ENCODE measurements at places on chromosomes 1 and 21.

GRCh38 chr1:23273450-23274133 lies 56.3 kb upstream of the HTR1D start:
- no peak overlapping the region for H3K4me3 ChIP-seq
- H3K27ac ChIP-seq, result no peak overlapping the region
- no peaks in the 10 kb centered on the region for H3K4me1 ChIP-seq
- peaks cover 10% of the 10 kb centered on the region for H3K27me3 ChIP-seq
- no peak for DNase-seq

DNA sequence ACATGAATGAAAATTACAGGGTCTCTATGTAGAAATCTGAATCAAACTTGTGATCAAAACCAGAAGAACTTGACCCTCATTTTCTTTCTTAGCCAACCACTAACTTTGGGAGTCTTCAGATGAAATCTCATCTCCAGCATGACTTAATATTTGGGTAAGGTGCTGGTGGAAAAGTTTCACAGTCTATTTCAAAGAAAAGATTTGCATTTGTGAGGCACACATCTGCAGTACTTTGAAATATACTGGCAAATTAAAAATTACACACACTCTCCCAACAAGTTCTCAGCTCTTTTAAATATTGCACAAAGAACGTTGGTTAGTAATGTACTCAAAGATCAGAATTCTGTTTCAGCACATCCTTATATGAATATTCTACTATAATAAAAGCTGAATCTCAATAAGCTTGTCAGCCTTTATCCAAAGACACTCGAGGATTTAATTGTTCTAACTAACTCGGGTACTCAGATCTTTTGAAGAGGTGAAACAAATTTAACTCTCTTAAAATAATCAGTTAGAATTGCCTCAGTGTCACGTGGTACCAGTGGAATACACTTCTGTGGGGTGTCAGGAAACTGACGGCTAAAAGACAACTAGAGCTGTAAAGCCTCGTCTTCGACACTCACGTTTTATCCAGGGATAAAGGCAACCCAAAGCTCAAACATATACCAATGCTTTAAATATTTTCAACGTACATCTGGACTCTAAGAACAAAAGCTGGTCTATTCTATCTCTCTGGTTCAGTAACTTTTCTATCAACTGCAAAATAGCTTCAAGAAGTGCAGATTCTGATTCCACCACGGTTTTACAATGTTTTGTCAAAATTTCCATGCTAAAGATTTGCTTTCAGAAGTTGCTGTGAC lies 19.0 kb downstream of the SAMSN1 start:
- H3K4me3 ChIP-seq, result peak overlapping the region; percentile 91
- DNase-seq, result no peak
- H3K36me3 ChIP-seq, result peaks cover 35% of the 10 kb centered on the region

DNA sequence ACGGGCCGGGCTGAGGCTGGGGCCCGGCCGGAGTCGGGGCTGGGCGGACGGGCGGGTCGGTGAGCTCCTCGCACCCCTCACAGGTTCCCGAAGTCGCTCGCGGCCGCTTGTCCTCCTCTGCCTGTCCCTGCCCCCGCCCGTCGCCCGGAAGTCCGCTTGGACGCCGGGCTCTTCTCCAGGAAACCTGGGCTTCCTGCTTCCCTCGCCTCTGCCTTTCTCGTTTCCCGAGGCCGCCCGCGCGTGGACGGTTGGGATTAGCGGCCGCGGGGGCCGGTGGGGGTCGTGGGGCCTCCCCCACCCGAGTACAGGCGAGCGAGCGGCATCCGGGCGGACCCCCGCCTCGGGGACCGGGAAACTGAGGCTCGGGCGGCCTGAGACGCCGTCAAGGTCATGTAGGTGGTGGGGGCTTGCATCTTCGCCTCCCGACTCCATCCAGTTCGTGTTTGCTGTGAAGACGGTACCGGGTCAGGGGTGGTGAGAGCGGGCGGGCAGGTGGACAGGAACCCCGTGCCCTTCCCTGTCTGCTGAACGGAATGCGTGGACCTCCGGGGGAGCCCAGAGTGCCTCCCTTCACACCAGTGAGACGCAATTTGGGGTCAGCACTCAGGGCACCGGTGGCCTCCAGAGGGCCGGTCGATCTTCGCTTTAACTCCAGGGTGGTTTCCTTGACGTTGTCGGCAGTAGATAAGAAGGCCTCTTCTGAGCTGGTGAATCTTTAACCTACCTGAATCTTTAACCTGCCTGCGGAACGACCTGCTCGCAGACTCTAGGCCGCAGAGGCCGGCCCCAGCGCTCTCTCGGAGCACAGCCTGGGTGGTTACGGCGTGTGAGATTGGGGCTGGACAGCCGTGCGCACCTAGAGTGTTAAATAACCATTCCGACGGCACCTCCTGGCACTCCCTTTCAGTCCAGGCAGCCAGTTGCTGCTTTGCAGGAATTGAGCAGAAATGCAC lies 686 bp downstream of the ARF1 start:
- no peaks in the 10 kb centered on the region for H3K27me3 ChIP-seq
- H3K36me3 ChIP-seq, result peaks cover 6% of the 10 kb centered on the region
- peak; percentile 75 for DNase-seq

GRCh38 chr1:27044613-27045151 lies 32.0 kb upstream of the TENT5B start:
- H3K27me3 ChIP-seq, result no peaks in the 10 kb centered on the region
- no peak overlapping the region for H3K27ac ChIP-seq
- DNase-seq, result peak; percentile 88
- H3K36me3 ChIP-seq, result no peaks in the 10 kb centered on the region
- peaks cover 9% of the 10 kb centered on the region for H3K4me1 ChIP-seq

GRCh38 chr1:239067480-239067879 lies 318.9 kb upstream of the CHRM3 start:
- H3K4me3 ChIP-seq, result no peak overlapping the region
- no peaks in the 10 kb centered on the region for H3K4me1 ChIP-seq
- no peak for DNase-seq
- peaks cover 4% of the 10 kb centered on the region for H3K36me3 ChIP-seq

DNA sequence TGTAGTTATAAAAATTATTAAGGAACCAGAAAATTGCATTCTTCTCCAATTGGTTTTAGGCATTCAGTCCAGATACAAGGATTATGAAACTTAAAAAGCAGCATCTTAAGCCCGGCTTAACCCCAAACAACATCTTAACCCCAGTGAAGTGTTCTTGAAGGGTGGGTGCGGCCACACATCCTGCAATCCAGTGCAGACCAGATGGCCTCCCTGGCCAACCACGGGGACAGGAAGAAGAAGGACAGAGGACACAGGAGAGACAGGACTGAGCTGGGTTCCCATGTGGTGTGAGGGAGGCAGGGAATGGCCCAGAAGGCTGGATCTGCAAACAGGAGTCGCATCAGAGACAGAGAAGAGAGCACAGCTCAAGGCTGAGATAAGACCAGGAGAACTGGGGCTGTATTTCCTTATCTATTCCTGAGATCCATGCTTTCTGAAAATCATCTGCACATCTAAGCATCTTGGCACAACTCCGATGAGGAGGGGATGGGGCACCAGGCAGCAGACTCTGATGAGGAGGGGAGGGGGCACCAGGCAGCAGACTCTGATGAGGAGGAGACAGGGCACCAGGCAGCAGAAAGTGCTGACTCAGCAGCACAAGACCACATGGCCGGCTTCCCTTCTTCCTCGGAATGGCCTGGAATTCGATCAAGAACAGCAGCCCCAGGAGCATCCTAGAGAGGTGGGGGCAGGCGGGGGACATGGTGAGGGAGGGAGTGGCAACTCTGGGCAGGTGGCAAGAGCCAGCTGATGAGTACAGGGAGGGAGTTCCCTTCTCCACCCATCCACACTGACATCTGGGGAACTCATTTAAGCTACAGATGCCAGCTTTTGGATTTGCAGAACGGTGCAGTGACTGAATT lies 26.6 kb downstream of the ABCG1 start:
- no peak overlapping the region for H3K27ac ChIP-seq
- H3K4me3 ChIP-seq, result no peak overlapping the region
- H3K27me3 ChIP-seq, result peaks cover 12% of the 10 kb centered on the region
- H3K36me3 ChIP-seq, result no peaks in the 10 kb centered on the region
- no peak for DNase-seq

DNA sequence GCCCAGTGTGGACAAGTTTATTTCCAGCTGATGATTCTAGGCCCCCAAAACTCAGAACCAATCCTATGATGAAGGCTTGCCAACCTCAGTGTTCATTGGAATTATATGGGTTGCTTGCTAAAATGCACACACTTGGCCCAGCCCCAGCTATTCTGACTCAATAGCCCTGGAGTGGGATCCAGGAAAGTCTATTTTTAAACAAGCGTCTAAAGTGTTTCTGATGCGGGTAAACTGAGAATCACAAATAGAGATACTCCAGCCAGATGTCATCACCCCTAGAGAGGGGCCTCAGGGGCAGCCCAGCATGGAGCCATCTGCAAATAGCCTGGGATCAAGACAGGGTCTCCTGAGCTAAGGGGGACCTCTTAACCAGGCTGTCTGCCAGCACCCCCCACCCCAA lies 46.0 kb downstream of the PKP1 start:
- H3K27ac ChIP-seq, result no peak overlapping the region
- H3K4me1 ChIP-seq, result no peaks in the 10 kb centered on the region
- no peak for DNase-seq
- peaks cover 10% of the 10 kb centered on the region for H3K27me3 ChIP-seq

DNA sequence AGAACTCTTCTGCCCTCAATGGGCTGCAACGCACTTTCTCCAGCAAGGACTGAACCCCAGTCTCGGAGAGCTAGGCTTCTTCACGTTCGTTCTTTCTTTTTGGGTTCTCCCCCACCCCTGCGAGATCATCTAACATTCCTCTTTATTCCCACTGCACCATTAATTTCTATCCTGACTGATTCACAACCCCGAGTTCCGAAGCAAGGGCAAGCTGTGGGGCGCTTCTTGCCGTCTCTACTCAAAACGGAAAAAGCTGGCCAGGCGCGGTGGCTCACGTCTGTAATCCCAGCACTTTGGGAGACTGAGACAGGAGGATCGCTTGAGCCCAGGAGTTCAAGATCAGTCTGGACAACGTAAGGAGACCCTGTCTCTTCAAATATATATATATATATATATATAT lies 37.4 kb upstream of the BTG2 start:
- no peaks in the 10 kb centered on the region for H3K36me3 ChIP-seq
- DNase-seq, result no peak
- H3K4me1 ChIP-seq, result peaks cover 20% of the 10 kb centered on the region
- peak overlapping the region; percentile 91 for H3K27ac ChIP-seq
- peak overlapping the region; percentile 78 for H3K4me3 ChIP-seq

DNA sequence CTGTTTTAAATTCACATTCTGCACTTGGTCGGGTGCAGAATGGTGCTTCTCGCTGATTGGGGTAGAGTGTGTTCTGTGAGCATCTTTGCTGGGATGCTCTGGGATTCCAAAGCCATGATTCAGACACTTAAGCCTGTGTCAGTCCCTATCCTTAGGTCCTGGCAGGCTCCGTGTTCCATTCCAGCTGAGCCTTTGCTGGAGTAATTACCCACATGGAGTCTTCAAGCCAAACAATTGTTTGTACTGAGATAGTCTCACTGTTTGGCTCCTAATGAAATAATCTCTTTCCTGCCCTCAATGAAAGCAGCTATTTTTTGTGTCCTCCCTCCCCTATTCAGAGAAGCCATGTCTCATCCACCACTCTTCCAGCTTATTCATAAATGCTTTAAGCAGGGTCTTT lies 18.7 kb downstream of the SMAP2 start:
- H3K27me3 ChIP-seq, result no peaks in the 10 kb centered on the region
- peaks cover 24% of the 10 kb centered on the region for H3K36me3 ChIP-seq
- DNase-seq, result no peak
- peaks cover 78% of the 10 kb centered on the region for H3K4me1 ChIP-seq
- H3K27ac ChIP-seq, result peak overlapping the region; percentile 96
- H3K4me3 ChIP-seq, result no peak overlapping the region

DNA sequence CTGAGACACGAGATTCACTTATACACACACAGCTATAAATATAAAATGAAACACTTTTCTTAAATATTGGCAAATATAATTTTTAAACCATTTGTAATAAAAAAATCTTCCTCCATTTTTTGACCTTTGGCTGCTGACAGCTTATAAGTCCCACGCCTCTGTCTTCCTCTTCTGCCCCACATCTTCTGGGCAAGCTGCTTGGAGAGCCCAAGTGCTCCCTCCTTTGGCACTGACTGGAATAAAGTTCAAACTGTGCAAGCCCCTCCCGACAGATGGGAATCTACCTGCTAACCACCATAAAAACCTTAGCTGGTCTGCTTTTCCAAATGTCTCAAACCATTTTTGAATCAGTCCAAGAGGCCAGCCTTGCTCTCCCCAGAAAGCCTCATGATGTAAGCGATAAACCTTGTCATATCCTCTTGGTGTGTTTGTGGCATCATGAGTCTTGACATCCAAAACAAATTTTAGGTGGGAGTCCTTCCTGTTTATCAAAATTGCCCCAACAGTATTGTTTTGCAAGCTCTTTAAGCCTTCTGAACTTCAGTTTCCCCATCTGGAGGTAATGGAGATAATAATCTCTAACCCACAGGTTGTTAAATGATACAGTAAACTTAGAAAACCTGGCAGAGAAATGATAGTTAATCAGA lies 99.8 kb downstream of the SNX7 start:
- no peak overlapping the region for H3K4me3 ChIP-seq
- H3K36me3 ChIP-seq, result no peaks in the 10 kb centered on the region
- no peaks in the 10 kb centered on the region for H3K4me1 ChIP-seq
- no peaks in the 10 kb centered on the region for H3K27me3 ChIP-seq
- no peak for DNase-seq
- H3K27ac ChIP-seq, result no peak overlapping the region

- peaks cover 16% of the 10 kb centered on the region for H3K4me1 ChIP-seq
- no peak overlapping the region for H3K27ac ChIP-seq
- H3K4me3 ChIP-seq, result no peak overlapping the region
- no peaks in the 10 kb centered on the region for H3K36me3 ChIP-seq
- DNase-seq, result no peak
- peaks cover 14% of the 10 kb centered on the region for H3K27me3 ChIP-seq
Measured at GRCh38 chr1:232451506-232451905, 178.4 kb downstream of the SIPA1L2 start.

Data from natural killer cell treated with Interleukin-12 subunit alpha and Interleukin-12 subunit beta and Interleukin-15 and Interleukin-18, amount 100 ng/mL, for 72 hours (primary cell).